Aorta (tissue), 5 donors: ENCODE measurements at places on chromosomes 12 and 14. TPM values are rescaled to one million over a fixed set of nuclear protein-coding genes. Genes with fewer than 3 reads are reported as not detected.

Gene MUCL1
- not detected for polyA plus RNA-seq

DNA sequence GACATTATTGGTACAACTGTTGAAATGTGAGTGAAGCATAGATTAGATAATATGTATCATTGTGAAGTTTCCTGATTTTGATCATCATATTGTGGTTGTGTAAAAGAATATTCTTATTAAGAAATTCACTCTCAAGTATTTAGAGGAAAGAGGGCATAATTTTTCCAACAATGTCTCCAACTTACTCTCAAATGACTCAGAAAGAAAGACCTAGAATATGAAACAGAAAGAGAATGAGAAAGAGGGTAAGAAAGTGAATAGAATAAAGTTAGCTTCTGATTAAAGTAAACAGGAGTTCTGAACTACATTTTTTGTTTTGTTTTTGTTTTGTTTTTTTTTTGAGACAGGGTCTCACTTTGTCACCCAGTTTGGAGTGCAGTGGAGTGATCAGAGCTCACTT, 123.0 kb downstream of the CPNE8 start:
- no peak overlapping the region for H3K27ac ChIP-seq
- no peaks in the 10 kb centered on the region for H3K4me1 ChIP-seq
- no peaks in the 10 kb centered on the region for H3K27me3 ChIP-seq
- no peak overlapping the region for H3K4me3 ChIP-seq
- no peak for DNase-seq
- no peaks in the 10 kb centered on the region for H3K36me3 ChIP-seq

- H3K36me3 ChIP-seq: no peaks in the 10 kb centered on the region
- H3K4me1 ChIP-seq: no peaks in the 10 kb centered on the region
Measured at GRCh38 chr14:70731447-70732239, 77.7 kb downstream of the MAP3K9 start.

Gene MYBPC1
- not detected for polyA plus RNA-seq

Gene AKAP6
- polyA plus RNA-seq: 7.4 TPM

DNA sequence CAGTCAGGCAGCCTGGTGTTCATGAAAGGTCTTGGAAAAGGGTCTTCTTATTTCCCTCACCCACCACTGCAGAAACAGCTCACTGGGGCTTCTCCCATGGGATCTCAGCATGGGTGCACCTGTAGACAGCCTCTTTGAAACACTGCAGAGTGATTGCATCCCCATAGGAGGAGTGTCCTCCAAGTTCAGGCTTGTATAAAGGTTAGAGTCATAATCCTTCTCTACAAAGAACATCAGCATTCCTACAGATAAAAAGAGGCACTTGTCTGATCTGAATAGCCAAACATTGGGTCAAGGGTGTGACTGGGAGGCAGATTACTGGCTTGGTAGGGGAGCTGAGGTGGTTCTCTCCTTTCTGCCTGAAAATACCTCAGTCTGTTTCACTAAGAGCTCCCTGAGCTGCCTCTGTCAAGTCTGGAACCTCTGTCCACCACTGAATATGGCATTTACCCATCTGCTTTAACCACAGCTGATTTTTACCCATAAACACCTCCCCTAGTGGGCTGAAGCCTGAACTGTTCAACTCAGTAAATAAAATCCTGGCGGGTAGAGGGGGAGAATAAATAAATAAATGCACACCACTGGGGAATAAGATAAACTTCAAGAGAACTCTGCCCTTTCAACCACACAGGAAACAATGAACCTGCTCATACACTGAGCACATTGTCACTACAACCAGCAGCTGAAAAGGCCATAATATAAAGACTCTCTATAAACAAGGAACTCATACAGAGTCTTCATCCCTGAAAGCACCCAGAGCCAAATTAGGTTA, 120.7 kb upstream of the SCAF11 start:
- H3K36me3 ChIP-seq: no peaks in the 10 kb centered on the region
- no peaks in the 10 kb centered on the region for H3K4me1 ChIP-seq
- no peak overlapping the region for H3K4me3 ChIP-seq
- H3K27ac ChIP-seq: no peak overlapping the region
- DNase-seq: no peak

GRCh38 chr12:122836027-122836921, 1.0 kb downstream of the HIP1R start:
- H3K27ac ChIP-seq: peak overlapping the region; percentile 60
- no peaks in the 10 kb centered on the region for H3K4me1 ChIP-seq
- DNase-seq: no peak

Gene VPS37B
- 7.4 TPM for polyA plus RNA-seq

GRCh38 chr14:38357557-38357956, 101.7 kb upstream of the CLEC14A start:
- no peak overlapping the region for H3K27ac ChIP-seq
- no peaks in the 10 kb centered on the region for H3K36me3 ChIP-seq
- H3K27me3 ChIP-seq: no peaks in the 10 kb centered on the region
- DNase-seq: no peak
- H3K4me3 ChIP-seq: no peak overlapping the region
- no peaks in the 10 kb centered on the region for H3K4me1 ChIP-seq

DNA sequence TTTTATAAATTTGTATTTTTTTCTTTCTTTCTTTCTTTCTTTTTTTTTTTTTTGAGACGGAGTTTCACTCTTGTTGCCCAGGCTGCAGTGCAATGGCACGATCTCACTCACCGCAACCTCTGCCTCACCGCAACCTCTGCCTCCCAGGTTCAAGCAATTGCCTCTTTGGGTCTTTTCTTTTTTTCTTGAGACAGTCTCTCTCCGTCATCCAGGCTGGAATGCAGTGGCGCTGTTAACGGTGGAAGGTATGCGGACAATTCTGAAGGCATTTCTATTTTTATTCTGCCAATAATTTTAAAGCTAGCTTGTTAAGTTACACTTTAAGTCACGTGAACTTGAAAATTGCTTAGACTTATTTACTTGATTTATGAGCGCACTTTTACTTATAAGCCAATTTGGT, 8.8 kb upstream of the PHC1 start:
- H3K4me3 ChIP-seq: no peak overlapping the region
- no peaks in the 10 kb centered on the region for H3K27me3 ChIP-seq
- no peak overlapping the region for H3K27ac ChIP-seq
- no peaks in the 10 kb centered on the region for H3K4me1 ChIP-seq
- DNase-seq: no peak
- H3K36me3 ChIP-seq: no peaks in the 10 kb centered on the region

DNA sequence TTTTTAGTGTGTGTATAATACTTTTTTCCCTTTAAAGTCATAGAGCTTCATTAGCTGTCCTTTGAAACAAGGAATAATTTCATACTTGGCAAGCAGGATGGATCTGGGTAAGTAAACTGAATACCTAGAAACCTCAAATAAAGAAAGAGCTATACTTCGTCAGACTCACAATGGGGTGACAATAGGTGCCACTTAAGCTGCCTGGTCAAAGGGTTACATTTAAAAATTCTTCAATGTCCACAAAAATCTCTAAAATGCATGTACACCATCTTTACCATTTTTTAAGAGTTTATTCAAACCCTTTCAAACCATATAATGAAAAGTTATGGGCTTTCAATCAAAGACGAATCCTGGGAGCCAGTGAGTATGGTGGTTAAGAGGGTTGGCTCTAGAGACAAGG, 3.1 kb downstream of the GIT2 start:
- H3K27ac ChIP-seq: no peak overlapping the region
- peaks cover 8% of the 10 kb centered on the region for H3K36me3 ChIP-seq
- no peak overlapping the region for H3K4me3 ChIP-seq
- H3K4me1 ChIP-seq: no peaks in the 10 kb centered on the region
- no peaks in the 10 kb centered on the region for H3K27me3 ChIP-seq
- no peak for DNase-seq

GRCh38 chr12:46149079-46149464, 119.8 kb downstream of the SLC38A1 start:
- no peaks in the 10 kb centered on the region for H3K36me3 ChIP-seq
- no peak for DNase-seq
- H3K4me1 ChIP-seq: no peaks in the 10 kb centered on the region
- no peaks in the 10 kb centered on the region for H3K27me3 ChIP-seq
- H3K4me3 ChIP-seq: no peak overlapping the region
- H3K27ac ChIP-seq: no peak overlapping the region

- H3K36me3 ChIP-seq: no peaks in the 10 kb centered on the region
- DNase-seq: no peak
- H3K27me3 ChIP-seq: no peaks in the 10 kb centered on the region
- no peak overlapping the region for H3K4me3 ChIP-seq
- no peaks in the 10 kb centered on the region for H3K4me1 ChIP-seq
Measured at GRCh38 chr12:117060246-117060928, 38.8 kb downstream of the TESC start.

GRCh38 chr12:57795354-57795753, 12.8 kb downstream of the TSFM start:
- H3K27ac ChIP-seq: no peak overlapping the region
- DNase-seq: no peak

- H3K27me3 ChIP-seq: no peaks in the 10 kb centered on the region
- peaks cover 2% of the 10 kb centered on the region for H3K4me1 ChIP-seq
- H3K27ac ChIP-seq: no peak overlapping the region
- no peak overlapping the region for H3K4me3 ChIP-seq
- H3K36me3 ChIP-seq: peaks cover 4% of the 10 kb centered on the region
Measured at GRCh38 chr12:50117057-50117622, 5.1 kb downstream of the COX14 start.

Gene PPP1R1A
- 4.7 TPM for polyA plus RNA-seq

GRCh38 chr14:85531587-85532373, 1.8 kb downstream of the FLRT2 start:
- DNase-seq: peak; percentile 75
- H3K27ac ChIP-seq: no peak overlapping the region
- H3K27me3 ChIP-seq: no peaks in the 10 kb centered on the region
- no peaks in the 10 kb centered on the region for H3K4me1 ChIP-seq
- no peaks in the 10 kb centered on the region for H3K36me3 ChIP-seq

DNA sequence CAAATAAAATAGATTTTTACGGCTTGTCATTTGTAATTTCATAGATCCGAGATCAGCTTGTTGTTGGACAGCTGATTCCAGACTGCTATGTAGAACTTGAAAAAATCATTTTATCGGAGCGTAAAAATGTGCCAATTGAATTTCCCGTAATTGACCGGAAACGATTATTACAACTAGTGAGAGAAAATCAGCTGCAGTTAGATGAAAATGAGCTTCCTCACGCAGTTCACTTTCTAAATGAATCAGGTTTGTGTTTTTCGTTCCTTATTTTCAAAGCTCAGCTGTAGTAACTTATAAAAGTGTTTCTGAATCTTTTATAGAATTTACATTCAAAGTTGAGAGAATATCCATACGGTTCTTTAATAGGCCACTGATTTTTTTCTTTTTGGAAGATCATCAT, 89.1 kb downstream of the LRRK2 start:
- no peaks in the 10 kb centered on the region for H3K36me3 ChIP-seq
- DNase-seq: no peak
- no peaks in the 10 kb centered on the region for H3K4me1 ChIP-seq
- no peaks in the 10 kb centered on the region for H3K27me3 ChIP-seq
- no peak overlapping the region for H3K27ac ChIP-seq

- H3K4me3 ChIP-seq: no peak overlapping the region
- no peaks in the 10 kb centered on the region for H3K27me3 ChIP-seq
- H3K27ac ChIP-seq: no peak overlapping the region
- no peak for DNase-seq
Measured at GRCh38 chr12:72075891-72076557, 137.4 kb downstream of the TPH2 start.

- no peak overlapping the region for H3K4me3 ChIP-seq
- no peak for DNase-seq
- H3K27me3 ChIP-seq: no peaks in the 10 kb centered on the region
Measured at GRCh38 chr12:992647-993046, 1.6 kb downstream of the ERC1 start.

Gene HOXC6
- polyA plus RNA-seq: 3.3 TPM

DNA sequence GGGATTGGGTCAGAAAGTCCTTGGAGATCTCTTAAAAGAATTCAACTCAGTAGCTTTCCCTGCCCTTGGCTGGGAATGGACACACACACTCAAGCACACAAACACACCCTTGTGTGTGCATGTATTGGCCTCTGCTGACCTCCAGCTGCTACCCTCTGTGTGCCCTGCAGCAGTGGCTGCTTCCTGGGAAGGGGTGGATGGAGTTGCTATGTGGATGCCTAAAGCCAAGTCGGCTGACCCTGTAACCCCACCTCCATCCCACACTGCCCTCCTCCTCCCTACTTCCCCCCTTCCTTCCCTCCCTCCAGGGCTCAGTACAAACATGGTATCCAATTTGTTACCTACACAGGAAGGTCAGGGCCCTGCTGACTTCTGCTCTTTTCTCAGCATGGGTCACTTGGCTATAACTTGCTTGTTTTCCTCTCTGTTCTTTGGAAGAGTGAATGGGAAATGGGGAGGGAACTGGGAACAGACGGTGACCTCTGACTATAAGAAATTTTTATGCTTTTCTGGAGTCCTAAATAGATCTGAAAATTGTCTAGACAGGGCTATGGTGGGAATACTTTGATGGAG, 351.6 kb upstream of the TBX3 start:
- H3K27me3 ChIP-seq: no peaks in the 10 kb centered on the region
- no peak for DNase-seq
- no peak overlapping the region for H3K27ac ChIP-seq
- H3K4me3 ChIP-seq: no peak overlapping the region
- H3K36me3 ChIP-seq: no peaks in the 10 kb centered on the region

DNA sequence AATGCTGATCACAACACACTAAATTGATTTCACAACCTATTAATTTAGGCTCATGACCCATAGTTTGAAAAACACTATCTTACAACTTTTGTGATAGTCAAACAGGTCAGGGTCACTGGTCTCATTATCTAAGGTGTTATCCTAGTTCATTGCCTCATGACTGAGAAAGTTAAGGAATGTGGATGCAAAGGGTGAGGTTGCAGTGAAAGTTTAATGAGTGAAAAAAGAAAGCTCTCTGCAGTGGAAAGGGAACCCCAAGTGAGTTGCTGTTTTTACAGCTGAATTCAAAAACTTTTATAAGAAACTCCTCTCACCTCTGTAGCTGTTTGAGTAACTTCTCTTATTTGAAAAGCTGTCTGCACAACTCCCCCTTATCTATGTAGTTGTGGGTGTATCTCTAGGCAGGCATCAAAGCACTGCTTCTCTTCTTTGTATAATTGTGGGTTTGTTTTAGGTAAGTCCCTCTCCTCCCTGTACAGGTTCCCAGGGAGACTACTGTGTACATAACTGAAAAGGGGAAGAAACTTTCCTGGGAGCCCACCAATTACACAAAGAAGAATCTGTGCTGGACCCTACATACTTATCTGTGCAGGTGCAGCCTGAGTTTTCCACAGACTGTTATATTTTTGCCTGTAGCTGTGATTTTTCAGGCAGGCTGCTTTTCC, 18.9 kb downstream of the DNAL1 start:
- no peaks in the 10 kb centered on the region for H3K4me1 ChIP-seq
- H3K27me3 ChIP-seq: no peaks in the 10 kb centered on the region
- H3K36me3 ChIP-seq: no peaks in the 10 kb centered on the region
- no peak overlapping the region for H3K27ac ChIP-seq
- no peak for DNase-seq
- H3K4me3 ChIP-seq: no peak overlapping the region
